ENCODE measurements at places on chromosomes 16 and 17.

DNA sequence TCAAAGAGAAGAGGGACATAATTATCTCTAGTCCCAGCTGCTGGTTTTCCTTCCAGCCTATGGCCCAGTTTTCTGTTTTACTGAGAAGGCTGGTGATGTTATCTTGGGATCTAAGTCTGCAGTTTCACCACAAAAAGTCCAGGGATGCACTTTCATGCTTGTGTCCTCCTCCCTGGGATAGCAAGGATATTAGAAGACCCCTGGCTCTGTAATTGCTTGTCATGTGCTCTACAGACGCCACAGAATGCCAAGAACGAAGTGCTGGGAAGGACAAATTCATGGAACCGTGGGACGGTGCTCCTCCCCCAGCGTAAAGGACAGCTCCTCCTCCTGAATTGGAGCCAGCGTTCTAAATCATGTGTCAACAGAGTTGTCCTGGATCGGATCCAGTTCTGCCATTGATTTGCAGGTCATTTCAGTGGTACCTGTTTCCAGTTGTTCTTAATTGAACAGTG is 8.6 kb downstream of the MAPT start:
- peaks cover 3% of the 10 kb centered on the region for H3K36me3 ChIP-seq
- peaks cover 56% of the 10 kb centered on the region for H3K27me3 ChIP-seq
- DNase-seq, result no peak
- no peak overlapping the region for H3K27ac ChIP-seq
- H3K4me3 ChIP-seq, result no peak overlapping the region

GRCh38 chr16:48862087-48862532 is 252.1 kb upstream of the N4BP1 start:
- H3K4me1 ChIP-seq, result no peaks in the 10 kb centered on the region
- no peak overlapping the region for H3K4me3 ChIP-seq
- H3K27ac ChIP-seq, result no peak overlapping the region
- no peak for DNase-seq
- no peaks in the 10 kb centered on the region for H3K27me3 ChIP-seq

DNA sequence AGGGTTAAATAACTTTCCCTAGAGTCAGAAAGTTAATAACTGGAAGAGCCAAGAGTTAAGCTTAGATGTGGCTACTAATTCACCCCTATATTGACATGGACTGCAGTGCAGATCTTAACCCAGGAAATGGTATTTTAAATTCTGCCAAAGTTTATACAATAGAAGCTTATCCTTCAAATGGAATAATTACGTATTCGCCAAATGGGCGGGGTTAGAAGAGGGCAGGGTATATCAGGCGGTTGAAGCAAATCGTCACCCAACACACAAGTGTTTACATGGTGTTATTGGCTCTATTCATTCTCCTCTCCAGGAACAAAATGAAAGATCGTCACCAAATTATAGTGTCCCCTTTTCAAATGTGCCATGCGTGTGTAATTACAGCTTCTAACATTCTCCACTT is 182.7 kb downstream of the PRKCB start:
- peaks cover 7% of the 10 kb centered on the region for H3K36me3 ChIP-seq
- peaks cover 39% of the 10 kb centered on the region for H3K4me1 ChIP-seq
- H3K4me3 ChIP-seq, result no peak overlapping the region
- no peaks in the 10 kb centered on the region for H3K27me3 ChIP-seq
- H3K27ac ChIP-seq, result no peak overlapping the region

GRCh38 chr16:82628088-82628423 is 1.3 kb downstream of the CDH13 start:
- peaks cover 5% of the 10 kb centered on the region for H3K36me3 ChIP-seq
- H3K27ac ChIP-seq, result no peak overlapping the region
- DNase-seq, result no peak
- peaks cover 9% of the 10 kb centered on the region for H3K4me1 ChIP-seq
- H3K4me3 ChIP-seq, result peak overlapping the region; percentile 41
- H3K27me3 ChIP-seq, result peaks cover 78% of the 10 kb centered on the region

DNA sequence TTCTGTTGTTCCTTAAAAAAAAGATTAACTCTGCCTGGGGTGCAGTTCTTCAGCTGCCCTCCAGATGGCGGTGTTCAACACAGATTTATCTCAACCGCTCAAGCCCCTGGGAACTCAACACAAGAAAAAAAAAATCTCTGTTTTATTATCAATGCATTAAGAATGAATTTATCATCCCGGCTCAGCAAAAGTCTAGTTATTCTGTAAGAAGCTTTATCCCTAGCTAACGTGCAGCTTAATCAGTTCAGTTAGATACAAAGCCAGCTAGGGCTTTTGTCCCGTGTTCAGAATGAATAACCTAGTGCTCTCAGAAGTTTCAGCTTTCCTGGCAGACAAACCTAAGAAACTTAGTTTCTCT is 475.9 kb upstream of the CCL2 start:
- no peak overlapping the region for H3K27ac ChIP-seq
- H3K4me1 ChIP-seq, result no peaks in the 10 kb centered on the region
- peaks cover 70% of the 10 kb centered on the region for H3K27me3 ChIP-seq
- DNase-seq, result no peak
- H3K36me3 ChIP-seq, result no peaks in the 10 kb centered on the region

DNA sequence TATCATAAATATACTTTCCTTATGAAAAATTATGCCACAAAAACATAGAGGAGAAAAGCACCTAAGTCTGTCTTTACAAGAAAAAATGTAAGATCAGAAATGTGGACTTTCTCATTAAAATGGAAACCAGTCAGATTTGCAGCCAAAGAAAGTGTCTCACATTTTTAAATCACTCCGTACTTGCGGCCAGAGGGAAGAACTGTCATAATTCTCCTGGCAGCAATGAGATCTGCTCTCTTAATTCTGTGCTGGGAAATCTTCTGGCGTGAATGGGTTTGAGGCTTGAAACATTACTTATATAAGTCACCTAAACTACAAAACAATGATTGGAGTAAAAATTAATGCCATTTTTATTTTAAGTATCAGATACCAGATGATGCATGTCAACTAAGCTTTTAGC is 10.7 kb downstream of the C16orf95 start:
- no peak for DNase-seq
- H3K27ac ChIP-seq, result no peak overlapping the region
- peaks cover 3% of the 10 kb centered on the region for H3K4me1 ChIP-seq
- H3K36me3 ChIP-seq, result peaks cover 3% of the 10 kb centered on the region
- H3K4me3 ChIP-seq, result no peak overlapping the region

DNA sequence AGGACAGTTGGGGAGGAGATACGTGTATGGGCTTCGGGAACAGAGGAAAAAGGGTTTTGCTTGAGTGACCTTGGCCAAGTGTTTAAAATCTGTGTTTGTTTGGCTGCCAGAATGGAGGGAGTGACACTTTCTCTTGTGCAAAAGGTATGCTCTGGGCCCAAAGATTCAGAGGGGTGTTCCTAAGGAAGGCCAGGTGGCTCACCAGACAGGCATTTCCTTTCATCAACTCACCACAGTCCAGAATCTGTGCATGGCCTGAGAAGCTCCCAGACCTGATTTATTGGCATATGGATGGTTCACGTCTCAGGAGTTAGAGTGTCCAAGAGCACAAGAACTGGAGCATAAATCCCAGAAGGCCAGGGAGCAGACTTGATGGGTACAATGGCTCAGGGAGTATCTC is 53.4 kb upstream of the NLK start:
- H3K36me3 ChIP-seq, result peaks cover 2% of the 10 kb centered on the region
- no peak overlapping the region for H3K4me3 ChIP-seq
- no peak for DNase-seq
- H3K27me3 ChIP-seq, result peaks cover 24% of the 10 kb centered on the region
- H3K4me1 ChIP-seq, result peaks cover 3% of the 10 kb centered on the region

GRCh38 chr16:56336071-56336688 is 89.2 kb downstream of the AMFR start:
- H3K4me1 ChIP-seq, result peaks cover 3% of the 10 kb centered on the region
- H3K27me3 ChIP-seq, result no peaks in the 10 kb centered on the region
- H3K36me3 ChIP-seq, result peaks cover 6% of the 10 kb centered on the region

- H3K4me1 ChIP-seq, result peaks cover 17% of the 10 kb centered on the region
- H3K4me3 ChIP-seq, result no peak overlapping the region
- DNase-seq, result no peak
- H3K27ac ChIP-seq, result no peak overlapping the region
- H3K36me3 ChIP-seq, result peaks cover 2% of the 10 kb centered on the region
Measured at GRCh38 chr16:27429330-27429871, 27.4 kb downstream of the IL21R start.

DNA sequence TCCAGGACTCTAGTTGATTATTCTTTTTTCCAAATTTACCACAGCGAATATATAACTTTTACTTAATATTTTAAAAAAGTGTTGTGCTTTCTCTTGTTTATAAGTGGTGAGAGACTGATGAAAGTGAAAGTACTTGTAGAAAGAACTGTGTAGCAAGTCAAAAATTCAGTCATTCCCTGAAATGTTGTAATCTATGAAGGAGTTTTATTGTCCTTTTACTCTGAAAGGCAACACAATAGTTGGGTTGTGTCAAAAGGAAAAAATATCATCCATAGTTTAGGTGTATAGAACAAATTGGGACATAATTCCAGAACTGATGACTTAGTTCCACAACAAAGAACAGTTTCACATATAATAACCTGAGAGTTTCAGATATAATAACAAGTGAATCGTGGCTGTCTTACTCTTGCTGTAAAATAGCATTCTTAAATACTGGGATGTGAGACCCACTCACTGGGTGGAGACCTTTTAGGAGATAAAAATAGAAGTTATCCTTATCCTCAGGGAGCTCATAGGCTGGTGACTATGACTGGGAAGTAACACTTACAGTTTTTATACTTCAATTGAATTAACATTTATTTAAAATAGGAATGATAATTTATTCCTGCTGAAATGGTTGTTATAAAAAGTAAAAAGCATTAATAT is 20.6 kb downstream of the CYB5B start:
- H3K36me3 ChIP-seq, result no peaks in the 10 kb centered on the region
- peak overlapping the region; percentile 81 for H3K4me3 ChIP-seq
- H3K27ac ChIP-seq, result peak overlapping the region; percentile 98
- H3K27me3 ChIP-seq, result no peaks in the 10 kb centered on the region

- no peaks in the 10 kb centered on the region for H3K27me3 ChIP-seq
- H3K27ac ChIP-seq, result peak overlapping the region; percentile 84
- H3K4me3 ChIP-seq, result no peak overlapping the region
- peaks cover 18% of the 10 kb centered on the region for H3K4me1 ChIP-seq
Measured at GRCh38 chr17:17570798-17571716, 20.5 kb downstream of the PEMT start.

DNA sequence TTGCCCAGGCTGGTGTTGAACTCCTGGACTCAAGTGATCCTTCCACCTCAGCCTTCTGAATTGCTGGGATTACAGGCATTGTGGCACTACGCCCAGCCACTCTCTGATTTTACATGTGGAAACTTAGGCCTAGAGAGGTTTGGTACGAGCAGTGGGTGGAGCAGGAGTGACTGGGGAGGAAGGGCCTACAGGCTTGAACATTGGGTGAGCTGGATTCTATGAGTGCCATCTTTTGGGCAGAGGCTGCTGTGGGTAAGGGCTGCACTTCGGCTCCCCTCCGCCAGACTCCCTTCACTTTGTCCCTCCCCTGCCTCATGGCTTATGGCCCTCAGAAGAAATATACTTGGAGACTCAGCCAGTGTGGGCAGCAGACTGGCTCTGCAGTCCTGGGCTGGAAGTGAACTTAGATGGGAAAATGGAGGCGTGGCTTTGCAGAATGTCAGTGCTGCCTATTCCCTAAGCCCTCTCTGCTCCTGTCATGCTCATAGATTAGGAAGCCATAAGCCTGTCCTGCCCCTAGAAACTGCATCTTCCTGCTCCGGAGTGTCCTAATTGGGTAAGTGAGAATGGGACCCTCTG is 9.5 kb upstream of the MRC2 start:
- peak overlapping the region; percentile 77 for H3K27ac ChIP-seq
- H3K4me1 ChIP-seq, result peaks cover 2% of the 10 kb centered on the region
- no peaks in the 10 kb centered on the region for H3K27me3 ChIP-seq
- no peak for DNase-seq
- H3K4me3 ChIP-seq, result no peak overlapping the region
- H3K36me3 ChIP-seq, result peaks cover 5% of the 10 kb centered on the region

- peaks cover 46% of the 10 kb centered on the region for H3K4me1 ChIP-seq
- DNase-seq, result no peak
- H3K27me3 ChIP-seq, result peaks cover 45% of the 10 kb centered on the region
- peak within 1 kb of the TSS; percentile 88 for H3K4me3 ChIP-seq
- H3K27ac ChIP-seq, result no peak within 1 kb of the TSS
- H3K36me3 ChIP-seq, result peaks cover 14% of the 10 kb centered on the region
Measured at GRCh38 chr17:38748149-38748891, at the start of gene PCGF2. PCGF2 (minus strand) TSS chr17:38748336; CDS start chr17:38740402, 7,934 bp downstream.

GRCh38 chr17:74217888-74218287 is 4.5 kb downstream of the TTYH2 start:
- no peak overlapping the region for H3K27ac ChIP-seq
- no peak overlapping the region for H3K4me3 ChIP-seq
- H3K4me1 ChIP-seq, result peaks cover 19% of the 10 kb centered on the region
- DNase-seq, result no peak

- H3K4me1 ChIP-seq, result peaks cover 22% of the 10 kb centered on the region
- no peaks in the 10 kb centered on the region for H3K36me3 ChIP-seq
- H3K27me3 ChIP-seq, result peaks cover 21% of the 10 kb centered on the region
- no peak overlapping the region for H3K4me3 ChIP-seq
- no peak overlapping the region for H3K27ac ChIP-seq
Measured at GRCh38 chr17:79938336-79939093, 97.2 kb downstream of the TBC1D16 start.

Measured in T-helper 17 cell (primary cell).